ENCODE measurements at places on chromosomes 11 and 22.

DNA sequence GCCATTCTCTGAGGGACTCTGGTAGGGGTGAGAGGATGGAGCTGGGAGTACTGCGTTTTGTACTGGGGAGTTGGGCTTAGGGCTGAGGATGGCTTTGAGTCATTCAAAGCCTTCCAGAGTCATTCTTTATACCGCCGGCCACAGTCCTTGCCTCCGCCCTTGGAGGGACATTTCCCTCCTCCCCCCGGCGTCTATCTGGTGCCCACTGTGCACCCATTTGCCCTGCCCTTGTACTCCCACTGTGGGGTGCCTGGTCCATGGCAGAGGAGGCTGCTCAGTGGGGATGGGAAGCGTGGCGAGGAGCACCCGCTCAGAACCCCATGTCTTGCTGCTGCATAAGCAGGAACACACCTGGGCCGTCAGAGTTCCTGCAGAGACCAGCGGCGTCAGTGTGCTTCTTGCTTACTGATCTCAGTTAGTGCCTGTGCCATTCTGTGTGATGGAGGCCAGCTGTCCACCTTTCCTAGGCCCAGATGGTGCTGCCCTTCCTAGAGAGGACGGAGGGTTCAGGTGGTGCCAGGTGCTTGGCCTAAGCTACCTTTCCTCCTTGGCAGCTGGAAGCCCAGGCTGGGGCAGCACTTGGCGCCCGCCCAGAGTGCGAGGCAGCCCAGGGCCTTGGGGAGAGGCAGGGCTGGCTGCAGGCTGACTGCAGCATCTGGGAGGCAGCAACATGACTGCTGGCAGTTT, 23.3 kb upstream of the TMEM191C start:
- DNase-seq, result peak; percentile 50

DNA sequence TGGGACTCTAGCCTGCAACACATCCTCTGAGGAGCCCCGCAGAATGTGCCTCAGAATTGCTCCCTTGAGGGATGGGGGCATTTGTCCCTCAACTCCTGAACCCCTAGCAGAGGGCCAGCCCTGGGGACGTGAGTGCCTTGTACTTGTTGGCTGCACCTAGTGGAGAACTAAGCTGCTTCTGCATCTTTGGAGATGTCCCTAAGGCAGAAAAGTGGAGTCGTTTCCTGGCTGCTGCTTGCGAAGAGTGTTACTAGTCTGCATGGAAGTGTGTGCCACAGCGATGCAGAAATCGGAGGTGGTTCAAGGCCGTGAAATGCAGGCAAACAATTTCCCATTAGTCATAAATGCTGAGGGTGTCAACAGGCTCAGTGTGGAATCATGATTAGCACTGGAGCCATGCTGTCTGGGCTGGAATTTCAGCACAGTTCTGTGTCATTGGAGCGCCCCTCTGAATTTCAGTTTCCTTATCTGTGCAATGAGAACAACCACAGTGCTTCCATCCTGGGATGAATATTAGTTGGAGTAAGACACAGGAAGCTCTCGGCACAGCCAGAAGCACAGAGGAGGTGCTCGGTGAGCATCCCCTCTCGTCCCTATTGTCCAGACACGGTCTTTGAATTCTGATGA, 56.5 kb downstream of the MIAT start:
- no peak for DNase-seq

DNA sequence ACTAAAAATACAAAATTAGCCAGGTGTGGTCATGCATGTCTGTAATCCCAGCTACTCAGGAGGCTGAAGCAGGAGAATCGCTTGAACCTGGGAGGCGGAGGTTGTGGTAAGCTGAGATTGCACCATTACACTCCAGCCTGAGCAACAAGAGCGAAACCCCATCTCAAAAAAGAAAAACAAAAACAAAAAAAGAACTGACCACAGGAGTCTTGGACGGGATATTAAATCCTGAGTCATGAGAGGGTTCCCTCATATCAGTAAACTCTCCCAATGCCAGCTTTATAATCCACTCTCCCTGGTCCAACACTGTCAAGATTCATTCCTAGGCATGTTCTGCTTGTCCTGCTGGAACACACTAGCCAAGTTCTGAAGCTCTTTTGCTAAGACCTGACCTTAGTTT, 61.5 kb upstream of the EP300 start:
- DNase-seq, result no peak

GRCh38 chr11:118657238-118657637, 22.2 kb downstream of the TREH start:
- no peak for DNase-seq

- DNase-seq, result no peak
These were observed 463 bp upstream of the PTPMT1 start for GRCh38 chr11:47564933-47565339.

GRCh38 chr11:66012946-66013761, 1.3 kb downstream of the CST6 start:
- DNase-seq, result no peak

GRCh38 chr11:6654281-6655019, 1.2 kb downstream of the DCHS1 start:
- no peak for DNase-seq

DNA sequence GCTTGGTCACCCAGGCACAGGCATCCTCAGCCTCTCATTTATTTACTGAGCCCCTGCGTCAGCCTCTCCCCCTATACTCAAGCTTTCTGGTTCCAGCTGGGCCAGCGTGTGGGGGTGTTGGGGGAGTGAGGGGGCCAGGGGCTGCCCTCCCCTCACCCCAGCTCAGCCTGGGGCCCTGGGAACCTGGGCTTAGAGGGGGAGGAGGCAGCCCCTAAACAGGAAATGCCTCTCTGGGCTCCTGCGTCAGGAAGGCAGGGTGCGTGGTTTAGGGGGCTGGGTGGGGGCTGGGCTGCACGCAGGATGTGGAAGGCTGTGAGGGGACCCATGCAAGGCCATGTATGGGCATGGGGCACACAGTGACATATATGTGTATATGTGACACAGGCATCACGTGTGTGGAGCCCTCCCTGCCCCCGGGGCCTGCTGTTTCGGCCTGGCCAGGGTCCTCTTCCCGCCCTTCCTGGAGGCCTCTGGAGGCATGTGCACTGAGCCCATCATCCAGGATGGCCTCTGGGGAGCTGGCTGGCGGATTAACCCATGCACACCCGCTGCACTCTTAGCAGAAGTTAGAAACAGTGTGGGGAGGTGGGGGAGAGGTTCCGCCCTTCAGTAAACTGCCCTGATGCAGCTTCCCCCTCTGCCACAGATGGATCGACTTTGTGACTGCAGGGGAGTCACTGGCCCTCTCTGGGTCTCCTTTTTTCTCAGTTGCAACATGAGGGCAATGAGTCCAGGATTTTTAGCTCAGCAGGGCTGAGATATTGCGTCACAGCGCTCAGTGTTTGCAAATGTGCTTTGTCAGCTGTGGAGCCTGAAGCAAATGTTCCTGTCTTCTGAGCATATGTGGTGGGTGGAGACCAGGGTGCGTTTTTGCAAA, 1.1 kb upstream of the CD248 start:
- no peak for DNase-seq

- no peak for DNase-seq
These were observed 98.0 kb downstream of the EFCAB6 start for GRCh38 chr22:43714104-43714503.

DNA sequence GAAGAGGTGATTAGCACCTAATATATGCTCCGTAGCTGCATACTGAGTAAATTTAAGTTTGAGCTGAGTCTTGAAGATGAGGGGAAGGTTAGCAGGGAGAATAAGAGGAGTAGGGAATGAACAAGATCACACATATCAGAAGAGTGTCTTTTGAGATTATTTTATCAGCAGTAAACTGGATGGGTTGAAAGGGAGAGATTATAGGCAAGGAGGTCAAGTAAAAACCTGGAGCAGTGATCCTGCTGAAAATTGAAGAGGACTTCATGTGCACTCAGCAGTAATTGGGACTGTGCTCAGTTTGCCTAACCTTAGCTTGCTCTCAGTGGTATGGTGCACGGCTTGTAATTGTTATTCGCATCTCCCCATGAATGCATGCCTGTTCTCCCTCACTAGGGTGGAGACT, 79.5 kb upstream of the PICALM start:
- DNase-seq, result no peak

DNA sequence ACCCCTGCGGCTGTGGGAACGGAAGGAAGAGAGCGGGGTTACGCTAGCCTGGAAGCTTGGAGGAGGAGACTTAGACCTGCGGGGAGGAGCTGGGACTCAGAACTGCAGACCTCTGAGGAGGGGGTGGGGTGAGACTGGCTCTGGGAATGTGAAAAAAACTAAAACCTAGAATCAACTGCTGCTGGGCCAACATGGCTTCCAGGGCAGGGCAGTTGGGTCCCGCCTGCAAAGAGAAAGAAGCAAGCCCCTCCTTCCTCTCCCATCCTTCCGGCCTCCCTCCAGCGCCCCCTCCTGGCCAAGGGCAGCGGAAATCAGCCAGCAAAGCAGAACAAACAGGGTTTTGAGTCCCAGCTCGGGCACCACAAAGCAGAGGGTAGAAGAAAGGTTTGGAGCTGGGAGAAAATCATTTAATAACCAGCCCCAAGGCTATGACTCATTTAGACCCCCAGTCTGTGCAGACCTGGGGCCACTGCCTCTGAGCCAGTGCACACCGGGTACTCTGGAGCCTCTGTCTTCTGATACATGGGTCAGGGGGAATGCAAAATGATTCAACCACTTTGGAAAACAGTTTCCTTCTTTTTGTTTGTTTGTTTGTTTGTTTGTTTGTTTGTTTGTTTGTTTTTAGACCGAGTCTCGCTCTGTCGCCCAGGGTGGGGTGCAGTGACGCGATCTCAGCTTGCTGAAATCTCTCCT, 7.3 kb upstream of the NCF4 start:
- DNase-seq, result peak; percentile 83

DNA sequence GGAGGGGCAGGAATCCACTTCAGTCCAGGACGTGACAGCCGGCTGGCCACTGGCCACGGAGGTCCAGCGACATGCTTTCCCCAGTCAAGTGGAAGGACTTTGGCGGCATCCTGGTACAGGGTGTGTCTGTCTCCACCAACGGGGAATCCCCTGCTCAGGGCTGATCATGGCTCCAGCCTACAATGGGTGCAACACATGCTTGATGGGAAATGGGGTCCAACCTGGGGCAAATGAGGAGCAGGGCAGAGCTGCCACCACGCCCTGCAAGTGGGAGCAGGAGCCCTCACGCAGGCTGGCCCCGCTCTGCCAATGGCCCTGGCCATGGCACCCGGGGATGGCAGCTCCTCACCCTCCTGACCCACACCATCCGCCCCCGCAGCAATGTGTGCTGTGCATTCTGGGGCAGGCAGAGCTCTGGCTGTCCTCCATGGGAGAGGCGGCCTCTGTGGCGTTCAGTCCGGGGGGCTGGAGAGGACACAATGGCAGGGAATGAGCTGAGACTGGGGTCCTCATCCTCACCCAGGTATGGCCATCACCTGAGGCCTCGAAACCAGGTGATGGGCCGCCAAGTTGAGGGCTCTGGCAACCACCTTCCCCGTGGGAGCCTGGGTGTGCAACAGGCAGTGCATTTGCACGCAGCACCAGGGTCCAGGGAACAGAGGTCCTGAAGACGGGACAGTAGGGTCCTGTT, 5.8 kb upstream of the SEPTIN5 start:
- peak; percentile 50 for DNase-seq

DNA sequence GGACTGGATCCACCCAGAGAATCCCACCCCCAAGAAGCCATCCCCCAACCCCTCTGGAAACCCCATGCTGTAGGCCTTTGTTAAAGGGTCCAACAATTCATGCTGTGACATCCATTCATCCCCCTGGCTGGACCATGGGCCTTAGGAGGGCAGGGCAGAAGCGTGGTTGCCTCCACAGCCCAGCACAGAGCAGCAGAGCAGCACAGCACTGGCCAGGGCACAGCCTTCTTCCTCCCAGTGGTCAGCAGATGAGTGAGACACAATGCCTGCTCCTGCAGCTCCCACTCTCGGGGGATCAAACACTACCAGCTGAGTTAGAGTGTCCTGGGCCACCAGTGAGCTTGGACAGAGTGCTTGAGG, 84.5 kb upstream of the LINC01488 start:
- DNase-seq, result no peak

DNA sequence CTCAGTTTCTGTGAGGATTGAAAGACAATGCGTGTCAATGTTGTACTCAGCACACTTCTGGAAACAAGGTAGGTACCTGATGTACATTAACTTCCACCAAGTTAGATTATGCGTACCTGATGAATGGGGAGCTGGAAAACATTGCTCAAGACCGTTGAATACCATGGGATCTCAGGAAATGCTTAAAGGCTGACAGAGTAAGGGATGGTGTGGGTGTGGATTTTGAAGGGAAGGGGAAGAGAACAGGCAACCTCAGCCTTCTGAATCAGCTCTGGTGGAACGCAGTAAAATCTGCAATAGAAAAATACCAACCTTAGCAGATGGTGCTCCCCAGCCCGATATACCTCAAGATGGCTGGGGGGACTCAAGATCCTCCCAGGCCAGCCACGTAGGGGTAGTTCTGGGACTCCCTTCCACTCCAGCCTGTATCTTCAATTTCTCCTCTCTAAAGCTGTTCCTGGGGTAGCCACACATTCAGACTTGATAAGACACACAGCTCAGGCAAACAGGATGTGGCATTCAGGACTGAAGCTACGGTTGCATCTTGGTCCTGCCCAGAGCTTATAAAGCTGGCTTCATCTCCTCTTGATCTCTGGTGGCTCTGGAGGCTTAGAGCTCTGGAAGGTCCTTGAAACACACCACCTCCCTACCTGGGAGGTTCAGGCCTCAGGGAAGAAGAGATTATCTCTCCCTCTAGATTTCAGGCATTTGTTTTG, 111.8 kb downstream of the CTNND1 start:
- DNase-seq, result no peak

DNA sequence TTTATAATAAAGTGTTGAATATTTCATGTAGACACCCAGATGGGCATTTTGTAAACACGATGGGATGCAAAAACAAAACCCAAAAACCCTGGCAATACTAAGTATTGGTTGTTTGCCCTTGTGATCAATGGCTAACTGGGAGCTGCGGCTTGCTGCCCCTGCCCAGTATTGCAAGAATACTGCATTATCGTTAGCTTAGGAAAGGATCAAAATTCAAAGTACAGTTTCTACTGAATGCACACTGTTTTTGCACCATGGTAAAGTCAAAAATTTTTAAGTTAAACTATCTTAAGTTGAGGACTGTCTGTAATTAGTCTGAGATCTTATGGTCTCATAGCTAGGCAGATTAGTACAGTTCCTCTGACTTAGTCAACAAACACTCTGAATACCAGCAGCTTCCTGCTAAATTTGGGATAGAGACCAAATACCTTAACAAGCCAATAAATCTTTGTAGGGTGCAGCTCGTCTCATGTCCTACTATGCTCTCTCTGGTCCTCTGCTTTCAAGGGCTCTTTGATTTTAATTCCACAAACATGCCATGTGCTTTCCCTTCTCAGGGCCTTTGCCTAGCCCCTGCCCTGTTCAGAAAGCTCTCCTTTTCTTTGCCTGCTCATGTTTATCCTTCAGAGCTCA, 4.0 kb downstream of the CCDC90B start:
- DNase-seq, result no peak

GRCh38 chr22:18056807-18057474, 20.8 kb upstream of the PEX26 start:
- DNase-seq, result no peak

- DNase-seq, result no peak
These were observed 12.8 kb downstream of the ETS1 start for GRCh38 chr11:128574576-128575011.

DNA sequence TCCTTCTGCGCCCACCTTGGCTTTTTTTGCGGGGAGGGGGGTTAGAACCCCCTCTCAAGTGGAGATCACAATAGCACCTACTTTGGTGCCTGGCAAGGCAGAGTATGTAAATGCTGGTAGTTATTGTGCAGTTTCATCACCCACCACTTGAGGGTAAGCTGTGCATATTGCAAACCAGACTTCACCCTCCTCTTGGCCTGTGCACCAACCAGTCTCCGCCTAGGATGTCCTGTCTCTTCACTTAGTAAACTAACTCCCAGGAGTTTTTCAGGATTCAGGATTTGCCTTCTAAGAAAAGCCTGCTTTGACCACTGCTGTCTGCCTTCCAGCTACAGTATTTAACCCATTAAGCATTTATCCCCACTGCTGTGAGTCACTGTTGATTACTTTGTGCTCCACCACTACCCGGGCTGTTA, 2.0 kb upstream of the UBXN1 start:
- no peak for DNase-seq
